ENCODE measurements at places on chromosomes 11 and 22. TPM values are rescaled to one million over a fixed set of nuclear protein-coding genes. Genes with fewer than 3 reads are reported as not detected.

IGHMBP2 gene
- 19.4 TPM for total RNA-seq

NUDT8 gene
- total RNA-seq = 18.1 TPM

C11orf87 gene
- total RNA-seq = not detected

CLDN5 gene
- 86.9 TPM for total RNA-seq

DNA sequence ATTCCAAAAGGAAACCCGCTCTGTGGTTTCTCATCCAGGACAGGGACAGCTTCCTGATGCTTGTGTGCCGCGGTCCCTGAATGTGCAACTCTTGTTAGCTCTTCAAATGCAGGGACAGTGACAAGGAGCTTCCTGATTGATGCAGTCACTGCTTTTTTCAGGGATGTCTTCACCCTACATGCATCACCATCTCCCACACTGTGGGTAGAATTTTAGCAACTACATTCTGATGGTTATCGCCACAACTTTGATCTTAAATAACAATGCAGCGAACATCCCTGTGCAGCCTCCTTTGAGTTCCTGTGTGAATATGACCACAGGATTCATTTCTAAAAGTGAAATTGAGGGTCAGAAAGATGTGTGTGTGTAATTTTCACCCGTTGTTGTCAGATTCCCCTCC is 115.0 kb downstream of the GGTLC2 start:
- no peaks in the 10 kb centered on the region for H3K27me3 ChIP-seq
- no peak overlapping the region for H3K4me3 ChIP-seq
- H3K4me1 ChIP-seq = no peaks in the 10 kb centered on the region
- no peak overlapping the region for H3K27ac ChIP-seq
- no peak for DNase-seq

- no peak overlapping the region for H3K4me3 ChIP-seq
- no peak overlapping the region for H3K27ac ChIP-seq
- peaks cover 47% of the 10 kb centered on the region for H3K36me3 ChIP-seq
- no peaks in the 10 kb centered on the region for H3K27me3 ChIP-seq
Measured at GRCh38 chr22:47061226-47061625, 298.8 kb downstream of the TBC1D22A start.

DNA sequence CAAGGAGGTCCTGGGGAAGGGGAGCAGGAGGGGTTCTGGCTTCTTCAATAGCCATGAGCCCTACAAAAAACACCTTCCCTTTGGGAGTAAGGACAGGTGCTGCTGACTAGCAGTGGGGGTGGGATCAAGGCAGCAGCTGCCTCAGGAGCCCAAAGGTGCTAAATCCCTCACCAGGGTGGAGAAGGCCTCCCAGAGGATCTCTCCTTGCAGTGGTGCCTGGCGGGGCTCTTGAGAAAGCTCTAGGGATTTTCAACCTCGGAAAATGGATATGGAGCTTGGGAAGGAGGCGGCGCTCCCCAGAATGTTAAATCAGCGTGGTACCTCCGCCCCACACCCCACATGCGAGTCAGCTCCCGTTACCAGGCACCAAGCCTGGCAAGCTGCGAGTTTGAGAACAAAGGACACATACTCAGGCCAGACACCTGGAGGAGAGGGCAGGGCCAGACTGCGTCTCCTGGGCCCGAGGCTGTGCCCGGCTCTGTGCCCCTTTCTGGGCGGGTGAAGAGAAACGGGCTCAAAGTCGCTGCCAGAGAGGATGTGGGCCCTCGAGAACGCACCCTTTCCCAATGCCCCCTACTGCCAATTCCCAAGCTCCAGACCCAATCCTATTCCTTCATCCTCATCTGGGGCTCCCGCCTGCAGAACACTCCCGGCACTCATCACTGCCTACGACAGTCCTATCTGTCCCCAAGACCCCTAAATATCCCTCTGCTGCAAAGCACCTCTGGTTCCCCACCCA is 139.0 kb downstream of the BRD1 start:
- H3K27ac ChIP-seq = no peak overlapping the region
- H3K27me3 ChIP-seq = peaks cover 54% of the 10 kb centered on the region
- DNase-seq = no peak
- no peak overlapping the region for H3K4me3 ChIP-seq
- no peaks in the 10 kb centered on the region for H3K4me1 ChIP-seq

DNA sequence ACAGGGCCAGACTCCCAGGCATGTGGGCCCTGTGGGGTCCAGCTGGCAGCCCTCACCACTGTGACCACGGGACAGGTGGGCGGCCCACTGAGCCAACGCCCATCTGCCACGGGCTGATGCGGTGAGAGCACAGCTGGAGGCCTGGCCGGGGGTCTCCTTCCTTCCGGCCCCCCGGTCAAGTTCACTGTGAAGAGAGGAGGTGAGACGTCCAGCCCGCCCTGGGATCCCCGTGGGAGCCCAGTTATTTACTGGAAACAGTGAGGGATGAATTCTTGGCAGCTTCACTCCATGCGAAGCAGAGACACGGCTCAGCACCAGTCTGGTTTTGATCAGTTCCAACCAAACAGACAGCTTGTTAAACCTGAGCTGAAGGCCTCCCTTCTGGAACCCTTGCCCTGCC is 38.7 kb downstream of the WNT11 start:
- H3K4me3 ChIP-seq = no peak overlapping the region
- peak; percentile 71 for DNase-seq
- H3K27me3 ChIP-seq = no peaks in the 10 kb centered on the region
- H3K4me1 ChIP-seq = no peaks in the 10 kb centered on the region
- H3K36me3 ChIP-seq = no peaks in the 10 kb centered on the region
- no peak overlapping the region for H3K27ac ChIP-seq

DNA sequence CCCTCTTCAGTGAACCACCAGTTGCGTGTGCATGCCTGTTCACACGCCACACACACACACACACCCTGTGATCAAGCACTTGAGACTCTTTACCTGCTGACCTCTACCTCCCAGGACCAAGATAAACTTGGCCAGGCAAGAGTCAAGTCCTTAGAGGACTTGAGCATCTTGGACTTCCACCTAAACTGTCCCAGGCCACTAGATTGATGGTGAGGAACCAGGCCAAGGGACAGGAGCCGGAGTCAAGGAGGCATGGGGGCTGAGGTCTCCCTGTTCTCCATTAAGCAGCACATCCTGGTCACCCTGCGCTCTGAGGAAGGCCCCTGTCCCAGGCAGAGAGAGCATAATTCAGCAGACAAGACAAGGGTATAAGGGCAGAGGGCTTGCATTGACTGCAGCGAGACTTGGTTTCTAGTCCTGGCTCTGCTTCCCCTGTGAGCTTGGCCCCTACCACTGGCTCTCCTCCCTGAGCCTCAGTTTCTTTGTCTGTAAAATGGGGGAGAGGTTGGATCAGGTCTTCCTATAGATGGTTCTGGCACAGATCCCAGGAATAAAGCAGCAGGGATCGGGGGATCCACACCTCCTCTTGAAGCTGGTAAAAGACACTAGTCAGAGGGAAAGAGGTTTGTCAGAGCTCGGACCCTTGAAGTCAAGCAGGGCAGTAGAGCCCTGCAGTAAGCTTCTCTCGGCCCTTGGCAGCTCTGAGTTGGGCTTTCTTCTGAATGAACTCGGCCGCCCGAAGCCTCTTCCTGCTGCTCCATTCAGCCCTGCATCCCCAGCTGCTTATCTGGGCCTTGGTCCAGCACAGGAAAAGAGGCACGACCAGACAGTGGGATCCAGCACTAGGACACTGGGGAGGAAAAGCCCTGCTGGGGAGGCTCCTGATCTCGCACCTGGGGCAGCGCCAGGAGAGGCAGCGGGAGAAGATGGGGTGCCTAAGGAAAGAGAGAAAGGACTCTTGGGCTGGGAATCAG is 2.0 kb downstream of the CREB3L1 start:
- no peak for DNase-seq
- H3K27me3 ChIP-seq = no peaks in the 10 kb centered on the region
- H3K4me3 ChIP-seq = peak overlapping the region; percentile 59
- H3K36me3 ChIP-seq = no peaks in the 10 kb centered on the region
- H3K27ac ChIP-seq = peak overlapping the region; percentile 83

DNA sequence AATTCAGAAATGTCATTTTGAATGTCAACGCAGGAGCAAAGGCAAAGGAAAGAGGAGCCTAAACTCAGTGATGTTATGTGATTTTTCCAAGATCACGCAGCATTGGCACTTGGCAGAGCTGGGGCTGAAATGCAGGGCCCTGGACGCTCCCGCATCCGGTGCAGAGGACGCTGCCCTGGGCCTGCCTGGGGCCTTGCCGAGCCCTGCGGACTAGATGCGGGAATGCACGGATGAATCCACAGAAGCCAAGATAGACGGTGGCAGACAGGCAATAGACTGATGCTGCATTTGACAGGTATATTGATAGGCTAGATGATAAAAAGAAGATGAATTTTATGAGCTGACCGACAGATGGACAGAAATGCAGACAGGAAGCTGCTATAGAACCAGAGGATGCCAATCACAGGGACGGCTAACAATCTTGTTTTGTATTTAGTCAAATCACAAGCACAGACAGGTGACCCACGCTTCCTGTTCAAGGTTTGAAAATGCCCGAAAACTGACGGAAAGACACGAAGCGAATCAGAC is 696 bp upstream of the MARK2 start:
- peaks cover 17% of the 10 kb centered on the region for H3K36me3 ChIP-seq
- DNase-seq = no peak
- no peaks in the 10 kb centered on the region for H3K27me3 ChIP-seq
- peak overlapping the region; percentile 90 for H3K4me3 ChIP-seq
- H3K4me1 ChIP-seq = peaks cover 48% of the 10 kb centered on the region

DNA sequence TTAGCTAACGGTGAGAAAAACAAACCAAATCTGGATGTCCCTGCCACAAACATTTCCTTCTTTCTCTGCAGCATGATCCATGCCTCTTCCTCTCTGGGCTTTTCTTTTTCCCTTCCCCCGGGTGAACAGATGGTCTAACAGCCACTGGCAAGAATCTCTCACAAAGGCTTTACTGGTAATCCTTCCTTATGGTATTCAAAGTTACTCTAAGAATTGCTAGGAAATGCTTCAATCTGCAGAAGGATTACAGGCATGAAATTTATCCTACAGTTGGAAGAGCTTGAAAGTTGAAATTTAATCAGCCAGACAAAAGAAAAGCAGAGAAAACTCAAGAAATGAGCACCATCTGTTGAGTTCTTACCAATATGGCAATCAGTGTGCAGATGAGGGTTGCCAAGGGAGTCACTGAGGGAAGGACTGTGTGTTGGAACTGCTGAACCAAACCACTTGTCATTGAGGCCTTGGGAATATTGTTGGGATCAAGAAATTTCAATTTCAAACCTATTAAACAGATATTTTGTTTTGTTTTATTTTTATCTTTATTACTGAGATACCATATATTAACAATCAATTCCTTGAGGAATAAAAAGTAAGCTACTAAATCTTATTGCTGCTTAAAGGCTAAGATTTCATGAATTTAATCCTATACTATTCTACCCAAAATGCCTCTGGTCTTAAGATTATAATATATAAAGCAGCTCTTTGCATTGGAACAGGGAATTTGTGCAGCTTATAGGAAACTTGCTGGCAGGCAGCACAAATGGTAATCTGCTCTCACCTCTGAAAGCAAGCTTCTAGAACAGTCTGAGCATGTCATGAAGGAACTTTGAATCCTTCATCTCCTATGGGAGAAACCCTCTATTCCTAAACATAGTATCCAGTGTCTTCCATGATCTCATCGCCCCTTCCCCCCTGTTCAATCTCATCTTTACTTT is 29.7 kb upstream of the NDUFC2 start:
- H3K36me3 ChIP-seq = no peaks in the 10 kb centered on the region
- H3K27me3 ChIP-seq = no peaks in the 10 kb centered on the region
- no peak for DNase-seq
- H3K4me3 ChIP-seq = no peak overlapping the region

DNA sequence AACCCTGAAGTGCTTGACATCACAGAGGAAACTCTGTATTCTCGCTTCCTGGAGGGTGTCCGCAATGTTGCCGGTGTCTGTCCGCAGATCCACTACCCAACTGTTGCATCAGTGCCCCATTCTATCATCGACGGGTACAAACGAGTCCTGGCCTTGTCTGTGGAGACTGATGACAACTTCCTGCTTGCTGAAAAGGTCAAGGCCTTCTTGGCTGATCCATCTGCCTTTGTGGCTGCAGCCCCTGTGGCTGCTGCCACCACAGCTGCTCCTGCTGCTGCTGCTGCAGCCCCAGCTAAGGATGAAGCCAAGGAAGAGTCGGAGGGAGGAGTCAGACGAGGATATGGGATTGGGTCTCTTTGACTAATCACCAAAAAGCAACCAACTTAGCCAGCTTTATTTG is 42.9 kb upstream of the DAGLA start:
- H3K36me3 ChIP-seq = no peaks in the 10 kb centered on the region
- H3K4me3 ChIP-seq = no peak overlapping the region
- H3K4me1 ChIP-seq = no peaks in the 10 kb centered on the region
- H3K27me3 ChIP-seq = no peaks in the 10 kb centered on the region
- DNase-seq = no peak
- H3K27ac ChIP-seq = no peak overlapping the region

GRCh38 chr22:39731881-39732555 is 161.5 kb downstream of the CACNA1I start:
- no peak overlapping the region for H3K27ac ChIP-seq
- no peak overlapping the region for H3K4me3 ChIP-seq
- no peak for DNase-seq

DNA sequence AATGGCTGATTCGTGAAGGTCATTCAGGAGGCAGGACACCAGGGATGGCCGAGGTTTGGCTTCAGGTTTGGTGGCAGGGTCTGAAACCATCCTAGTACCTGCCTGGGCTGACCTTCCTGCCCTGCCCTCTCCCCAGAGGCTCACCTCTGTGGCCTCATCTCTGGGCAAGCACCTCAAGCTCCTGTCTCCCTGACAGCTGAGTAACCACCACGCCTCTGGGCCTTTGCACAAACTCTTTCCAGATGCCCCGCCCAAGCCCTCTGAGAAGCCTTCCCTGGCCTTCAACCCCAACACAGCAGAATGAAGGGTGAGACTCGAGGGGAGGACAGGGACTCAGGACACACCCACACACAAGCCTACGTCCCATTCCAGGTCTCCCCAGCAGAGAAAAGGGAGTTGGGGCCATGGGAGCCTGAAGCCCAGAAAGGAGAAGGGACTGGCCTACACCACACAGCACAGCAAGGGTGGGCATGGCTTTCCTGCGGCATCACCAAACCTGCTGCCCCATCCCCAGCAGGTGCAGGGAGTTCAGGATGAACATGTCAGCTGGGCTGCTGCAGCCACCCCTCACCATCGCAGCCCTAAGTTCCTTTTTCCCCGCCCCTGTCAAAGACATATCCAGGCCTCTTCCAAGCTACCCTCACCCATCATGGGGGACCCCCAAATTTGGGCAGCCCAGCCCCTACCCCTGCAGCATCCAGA is 2.4 kb downstream of the SHISA8 start:
- peaks cover 78% of the 10 kb centered on the region for H3K27me3 ChIP-seq
- H3K27ac ChIP-seq = no peak overlapping the region
- no peaks in the 10 kb centered on the region for H3K36me3 ChIP-seq
- no peak overlapping the region for H3K4me3 ChIP-seq
- DNase-seq = no peak
